Activated T-helper 1 cell treated with anti-CD3 and anti-CD28 coated beads, Interleukin-12 subunit alpha, Interleukin-12 subunit beta, Interleukin-2, Interleukin-4 antibody, amounts not matched to agents 30 ng/mL and 10 ng/mL and 1 ng/mL, durations not matched to agents 14 hours and 24 hours and 36 hours (primary cell): ENCODE measurements at places on chromosomes 7 and 10. TPM values are rescaled to one million over a fixed set of nuclear protein-coding genes. Genes with fewer than 3 reads are reported as not detected.

DNA sequence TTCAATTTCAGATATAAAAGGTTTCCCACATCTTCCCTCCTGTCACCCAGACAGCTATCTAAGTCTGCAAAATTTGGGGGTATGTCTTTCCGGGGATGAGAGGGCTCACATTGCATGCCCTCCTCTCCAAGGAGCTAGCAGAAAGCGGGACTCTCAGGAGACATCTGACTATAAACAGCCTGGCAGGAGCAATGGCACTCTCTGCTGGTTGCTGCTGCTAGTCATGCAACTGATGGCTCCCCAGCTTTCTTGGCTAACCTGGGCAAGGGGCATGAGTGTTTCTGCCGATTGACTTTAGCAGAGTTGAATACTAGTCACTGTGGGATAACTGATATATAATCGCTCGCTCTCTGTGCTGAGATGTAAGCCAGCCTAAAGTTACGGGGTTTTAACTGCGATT is 12.0 kb downstream of the TBX20 start:
- no peak overlapping the region for H3K27ac ChIP-seq
- DNase-seq = no peak
- no peaks in the 10 kb centered on the region for H3K4me1 ChIP-seq
- no peaks in the 10 kb centered on the region for H3K36me3 ChIP-seq
- peaks cover 12% of the 10 kb centered on the region for H3K27me3 ChIP-seq

DNA sequence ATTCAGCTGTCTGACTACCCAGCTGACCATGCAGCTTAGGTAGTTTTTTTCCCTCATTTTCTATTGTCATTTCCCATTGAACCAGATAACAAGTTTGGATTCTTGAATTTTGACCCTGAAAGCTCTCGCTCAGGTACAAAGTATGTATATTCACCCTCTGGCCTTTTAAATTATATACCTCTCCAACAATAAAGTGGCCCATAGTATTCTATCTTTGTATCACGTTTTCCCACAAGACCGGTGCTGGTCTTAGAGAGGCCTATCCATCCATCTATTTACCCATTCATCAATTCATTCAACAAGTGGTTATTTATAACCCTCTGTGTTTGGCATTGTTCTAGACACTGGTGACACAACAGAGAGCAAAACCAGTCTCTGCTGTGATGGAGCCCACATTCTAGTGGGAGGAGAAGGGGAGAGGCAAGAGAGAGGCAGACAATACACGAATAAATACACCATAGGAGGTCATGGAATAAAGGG is 35.2 kb upstream of the NPSR1 start:
- no peak for DNase-seq
- no peaks in the 10 kb centered on the region for H3K4me1 ChIP-seq
- no peaks in the 10 kb centered on the region for H3K36me3 ChIP-seq
- no peak overlapping the region for H3K4me3 ChIP-seq
- H3K27ac ChIP-seq = no peak overlapping the region

DNA sequence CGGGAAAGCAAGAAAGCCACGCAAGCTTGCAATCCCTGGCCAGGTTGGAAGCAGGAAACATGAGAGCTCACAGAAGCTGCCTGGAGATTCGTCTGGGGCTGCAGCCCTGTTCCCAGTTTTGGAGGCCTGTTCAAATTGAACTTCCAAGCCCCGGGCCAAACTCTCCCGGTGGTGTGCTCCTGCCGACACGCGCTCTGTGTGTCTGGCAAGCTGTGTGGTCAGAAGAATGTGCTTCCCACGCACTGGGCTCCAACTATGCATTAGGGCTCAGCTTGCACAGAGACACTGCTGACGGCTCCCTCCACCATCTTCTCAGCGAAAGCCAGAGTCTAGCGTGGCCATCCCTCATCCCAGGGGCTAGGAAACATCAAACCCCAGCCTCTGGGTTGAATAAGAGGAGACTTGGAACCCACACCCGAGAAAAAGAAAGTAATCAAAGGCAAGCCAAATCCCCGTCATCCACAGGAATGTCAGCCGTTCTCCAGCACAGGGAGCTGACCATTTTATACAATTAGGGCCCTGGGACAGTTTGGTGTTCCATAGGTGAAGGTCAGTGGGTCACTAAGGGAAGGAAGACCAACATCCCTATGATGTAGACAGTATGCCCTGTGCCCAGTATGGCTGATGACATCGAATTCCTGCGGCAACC is 107.2 kb downstream of the FGFR2 start:
- H3K4me3 ChIP-seq = no peak overlapping the region
- H3K36me3 ChIP-seq = no peaks in the 10 kb centered on the region

- H3K4me3 ChIP-seq = no peak overlapping the region
- no peaks in the 10 kb centered on the region for H3K36me3 ChIP-seq
- no peak for DNase-seq
These were observed 24.2 kb downstream of the IFIT3 start for GRCh38 chr10:89351780-89352597.

Gene CH25H
- total RNA-seq = not detected in 2 replicates

DNA sequence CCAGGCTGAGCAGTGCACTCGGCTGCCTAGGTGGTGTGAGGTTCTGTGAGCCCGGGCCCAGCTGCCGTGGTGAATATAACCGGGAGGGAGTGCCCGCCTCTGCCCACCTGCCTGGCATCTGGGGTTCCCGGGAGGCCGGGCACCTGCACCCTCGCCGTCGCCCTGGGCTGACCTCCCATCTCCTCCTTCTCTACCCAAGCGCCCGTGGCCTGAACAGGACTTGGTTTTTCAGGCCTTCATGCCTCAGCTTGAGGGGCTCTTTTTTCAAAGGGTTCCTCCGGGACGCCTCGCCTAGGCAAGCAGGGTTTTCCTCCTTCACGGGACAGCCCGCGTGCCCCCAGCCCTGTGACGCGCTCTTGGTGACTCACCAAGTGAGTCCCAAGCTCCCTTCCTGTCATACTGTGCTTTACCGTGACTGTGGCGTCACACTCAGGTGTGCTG is 9.9 kb downstream of the INPP5A start:
- DNase-seq = no peak
- H3K27ac ChIP-seq = no peak overlapping the region
- peaks cover 2% of the 10 kb centered on the region for H3K27me3 ChIP-seq

Gene SPRN
- total RNA-seq = not detected in 2 replicates

Gene TDRD1
- 0.10 and 0.13 TPM in 2 replicates for total RNA-seq
